Amygdala (tissue), 56 donors: ENCODE measurements at places on chromosomes 1 and 21.

DNA sequence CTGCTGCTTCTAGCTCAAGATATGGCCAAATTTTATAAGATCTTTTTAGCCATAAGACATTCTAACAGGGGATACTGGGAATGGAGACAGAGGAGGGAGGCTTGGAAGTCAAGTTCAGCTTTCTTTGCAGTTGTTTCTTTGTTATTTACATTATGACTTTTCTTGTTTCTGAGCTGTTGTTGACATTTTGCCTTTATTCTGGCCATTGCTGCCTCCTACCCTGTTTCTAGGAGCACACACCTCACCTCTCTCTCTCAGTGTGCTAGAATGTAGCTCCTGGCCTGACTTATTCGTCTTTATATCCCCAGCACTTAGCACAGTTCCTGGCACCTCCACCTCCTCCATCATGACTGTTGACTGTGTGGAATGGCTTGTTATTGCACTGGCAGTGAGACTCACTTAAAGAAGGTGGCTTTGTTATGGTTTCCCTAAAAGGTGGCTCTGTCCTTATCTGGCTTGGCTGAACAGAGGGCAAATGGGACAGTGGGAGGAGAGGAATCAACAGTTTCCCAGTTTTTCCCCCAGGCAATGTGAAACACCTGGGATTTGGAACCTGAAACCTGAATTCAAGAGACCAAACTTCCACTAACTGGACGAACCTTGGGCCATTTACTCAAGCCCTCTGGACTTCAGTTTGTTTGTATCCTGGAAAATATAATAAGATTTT lies 76.1 kb upstream of the PPP2R5A start:
- DNase-seq, result no peak

GRCh38 chr21:38987633-38988508 lies 182.1 kb downstream of the ETS2 start:
- no peak for DNase-seq

GRCh38 chr21:29645666-29646553 lies 293.9 kb downstream of the GRIK1 start:
- DNase-seq, result no peak

DNA sequence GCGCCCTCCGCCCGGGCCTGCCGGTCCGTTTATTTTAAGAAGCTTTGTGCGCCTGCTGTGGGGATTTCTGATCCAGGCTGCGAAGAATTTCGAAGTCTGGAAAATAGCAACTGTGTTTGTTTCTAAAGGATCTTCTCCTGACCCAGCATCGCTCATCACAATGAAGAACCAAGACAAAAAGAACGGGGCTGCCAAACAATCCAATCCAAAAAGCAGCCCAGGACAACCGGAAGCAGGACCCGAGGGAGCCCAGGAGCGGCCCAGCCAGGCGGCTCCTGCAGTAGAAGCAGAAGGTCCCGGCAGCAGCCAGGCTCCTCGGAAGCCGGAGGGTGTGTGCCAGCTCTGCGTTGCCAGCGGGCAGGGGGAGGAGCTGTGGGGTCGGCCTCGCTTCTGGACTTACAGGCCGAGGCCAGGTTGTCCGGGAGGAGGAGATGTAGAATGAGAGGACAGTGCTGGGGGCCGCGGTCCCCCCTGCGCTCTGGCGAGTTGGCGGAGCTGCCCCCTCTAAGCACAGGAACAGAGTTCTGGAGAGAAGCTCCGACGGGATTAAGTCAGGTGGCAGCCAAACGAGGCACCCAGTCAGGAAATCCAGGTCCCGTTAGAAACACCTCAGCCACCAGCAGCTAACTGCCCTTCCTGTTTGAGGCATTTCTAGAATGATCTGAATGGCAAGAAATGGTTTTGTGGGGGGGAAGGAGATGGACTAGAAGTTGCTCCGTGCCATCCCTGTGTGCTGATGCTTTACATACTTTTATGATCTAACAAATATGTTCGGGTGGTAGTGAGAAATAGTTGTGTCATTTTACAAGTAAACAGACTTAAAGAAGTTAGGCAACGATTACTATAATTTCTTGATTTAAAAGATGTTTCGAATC lies 948 bp downstream of the TXLNA start:
- DNase-seq, result peak; percentile 46

DNA sequence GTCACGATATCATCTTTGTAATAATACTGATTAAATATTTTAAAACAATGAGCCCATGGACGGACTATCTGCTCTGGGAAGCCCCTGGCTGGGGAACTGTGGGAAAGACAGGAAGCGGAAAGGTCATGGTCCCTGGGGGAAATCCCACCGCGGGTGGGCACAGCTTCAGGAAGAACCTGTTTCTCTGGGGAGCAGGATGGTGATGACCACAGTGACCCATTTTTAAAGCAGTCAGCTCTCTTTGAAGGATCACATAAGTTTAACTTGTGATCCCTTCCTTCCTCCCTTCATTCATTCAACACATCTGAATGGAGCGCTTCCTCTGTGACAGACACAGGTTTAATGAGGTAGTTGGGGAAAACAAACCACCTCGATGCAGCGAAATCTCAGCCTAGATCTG lies 73.0 kb downstream of the DHRS3 start:
- no peak for DNase-seq

DNA sequence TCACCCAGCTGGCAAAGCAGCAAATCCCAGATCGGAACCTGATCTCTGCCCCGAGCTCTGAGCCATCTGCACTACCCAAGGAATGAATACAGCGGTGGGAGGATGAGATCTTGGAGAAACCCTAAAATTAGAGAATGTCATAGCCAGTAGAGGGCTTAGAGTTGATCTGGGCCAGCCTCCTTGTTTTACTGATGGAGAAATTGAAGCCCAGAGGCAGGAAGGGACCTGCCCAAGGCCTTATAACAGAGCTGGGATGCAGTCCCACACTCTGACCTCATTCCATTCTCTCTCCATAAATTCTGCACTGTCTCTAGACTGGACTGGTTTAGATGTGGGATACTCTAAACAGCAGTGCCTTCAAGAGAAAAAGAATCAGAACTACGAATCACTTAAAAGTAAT lies 4.8 kb upstream of the SFN start:
- no peak for DNase-seq

DNA sequence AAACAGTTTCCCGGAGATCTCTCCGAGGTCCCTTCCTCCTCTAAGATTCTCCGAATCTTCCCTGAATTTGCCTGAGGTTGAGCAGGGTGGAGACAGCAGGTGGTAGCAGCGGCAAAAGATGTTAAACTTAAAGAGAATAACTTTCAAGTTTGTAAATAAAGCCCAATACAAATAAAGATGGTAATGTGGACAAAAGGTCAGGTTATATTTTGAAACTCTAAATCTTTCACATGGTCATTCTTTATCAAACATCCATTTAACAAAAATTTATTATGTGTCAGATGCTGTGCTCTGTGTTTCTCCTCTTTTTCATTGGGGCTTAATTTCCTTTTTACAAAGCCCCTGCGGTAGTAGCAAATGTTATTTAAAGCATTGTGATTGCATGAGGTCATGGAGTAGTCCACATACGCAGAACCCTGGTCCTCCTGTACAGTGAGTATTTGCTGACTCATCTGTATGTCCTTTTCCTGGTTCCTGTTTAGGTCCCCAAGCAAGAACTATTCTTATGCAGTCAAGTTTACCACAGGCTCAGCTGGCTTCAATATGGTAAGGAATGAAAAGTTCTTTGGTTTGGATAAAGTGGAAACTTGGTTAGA lies 119.2 kb downstream of the ITSN1 start:
- no peak for DNase-seq
